Lower lobe of right lung (tissue), 2 donors: ENCODE measurements at places on chromosomes 4 and X. TPM values are rescaled to one million over a fixed set of nuclear protein-coding genes. Genes with fewer than 3 reads are reported as not detected.

GRCh38 chr4:1460967-1461868 is 55.0 kb upstream of the NKX1-1 start:
- H3K4me3 ChIP-seq, result no peak overlapping the region
- H3K4me1 ChIP-seq, result no peaks in the 10 kb centered on the region
- H3K27me3 ChIP-seq, result peaks cover 70% of the 10 kb centered on the region
- DNase-seq, result peak; percentile 36
- no peak overlapping the region for H3K27ac ChIP-seq
- no peaks in the 10 kb centered on the region for H3K36me3 ChIP-seq

The PCYT1B gene
- total RNA-seq, result 1.2 TPM

DNA sequence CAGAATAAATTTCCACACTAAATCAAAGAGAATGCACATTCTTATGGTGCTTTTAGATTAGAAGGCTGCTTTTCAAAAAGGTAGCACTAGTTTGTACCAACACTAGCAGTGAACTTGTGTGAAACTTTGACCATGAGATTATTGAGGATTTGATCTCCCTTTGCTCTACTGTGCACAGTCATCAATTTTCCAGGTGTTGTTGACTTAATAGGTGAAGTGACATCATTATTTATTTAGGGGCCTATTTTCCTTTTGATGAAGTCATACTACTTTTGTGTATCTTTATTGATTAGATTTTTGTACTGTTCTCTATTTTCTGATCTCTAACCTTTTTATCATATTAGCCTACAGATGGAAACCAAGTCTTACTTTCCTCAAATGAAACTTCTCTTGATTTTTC is 507.9 kb upstream of the LCORL start:
- no peak for DNase-seq
- no peak overlapping the region for H3K4me3 ChIP-seq
- H3K27me3 ChIP-seq, result no peaks in the 10 kb centered on the region
- H3K36me3 ChIP-seq, result no peaks in the 10 kb centered on the region

DNA sequence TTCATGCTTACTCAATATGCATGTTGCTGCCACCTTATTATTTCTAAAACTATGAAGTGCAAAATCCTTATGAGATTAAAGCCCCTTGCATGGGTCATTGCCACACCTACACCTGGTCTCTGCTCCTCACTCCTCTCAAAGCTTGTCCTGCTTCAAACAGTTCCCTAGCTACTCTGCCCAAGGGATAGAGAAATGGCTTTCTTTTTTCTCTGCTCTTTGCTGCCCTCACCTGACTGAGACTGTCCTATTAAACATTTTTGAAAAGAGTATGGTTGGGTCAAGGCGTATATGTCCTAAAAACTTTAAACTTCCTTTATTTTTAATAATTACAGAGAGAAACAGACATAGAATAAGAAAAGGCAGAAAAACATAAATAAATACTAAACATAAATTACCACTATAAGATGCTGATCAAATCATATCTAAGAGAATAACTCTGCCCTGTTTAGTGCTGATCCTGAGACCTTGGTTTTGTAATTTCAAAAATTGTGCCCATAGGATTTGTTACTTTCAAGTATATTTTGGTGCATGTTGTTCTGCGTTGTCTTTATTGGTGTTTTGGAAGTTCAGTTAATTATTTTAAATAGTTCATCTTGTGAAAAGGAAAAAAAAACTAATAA is 704.9 kb upstream of the PABPC4L start:
- no peaks in the 10 kb centered on the region for H3K27me3 ChIP-seq
- no peak for DNase-seq
- H3K27ac ChIP-seq, result no peak overlapping the region
- no peaks in the 10 kb centered on the region for H3K36me3 ChIP-seq
- H3K4me1 ChIP-seq, result no peaks in the 10 kb centered on the region

DNA sequence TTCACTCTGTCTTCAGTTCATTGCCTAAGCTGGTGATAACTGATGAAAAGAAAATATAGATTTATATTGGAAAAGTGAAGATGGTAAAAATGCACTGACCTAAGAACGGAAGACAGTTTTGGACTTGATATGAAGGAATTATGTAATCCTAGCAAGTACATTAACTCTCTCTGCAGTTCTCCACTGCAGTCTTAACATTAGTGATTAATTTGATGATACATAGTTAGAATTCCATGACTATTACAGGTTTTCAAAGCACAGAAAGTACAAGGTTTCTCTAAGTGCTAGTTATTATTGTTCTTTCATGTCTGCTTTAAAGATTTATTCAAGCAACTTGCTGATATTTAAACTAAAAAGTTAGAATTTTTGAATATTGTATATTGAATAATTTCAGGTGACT is 1591.7 kb upstream of the ADGRL3 start:
- DNase-seq, result no peak
- H3K4me3 ChIP-seq, result no peak overlapping the region
- no peaks in the 10 kb centered on the region for H3K4me1 ChIP-seq
- no peaks in the 10 kb centered on the region for H3K27me3 ChIP-seq
- no peaks in the 10 kb centered on the region for H3K36me3 ChIP-seq

The PNMA6E gene
- total RNA-seq, result not detected

- H3K4me3 ChIP-seq, result no peak overlapping the region
- no peak for DNase-seq
- no peak overlapping the region for H3K27ac ChIP-seq
- H3K4me1 ChIP-seq, result no peaks in the 10 kb centered on the region
Observed at GRCh38 chrX:15906041-15906943, 51.7 kb upstream of the AP1S2 start.

DNA sequence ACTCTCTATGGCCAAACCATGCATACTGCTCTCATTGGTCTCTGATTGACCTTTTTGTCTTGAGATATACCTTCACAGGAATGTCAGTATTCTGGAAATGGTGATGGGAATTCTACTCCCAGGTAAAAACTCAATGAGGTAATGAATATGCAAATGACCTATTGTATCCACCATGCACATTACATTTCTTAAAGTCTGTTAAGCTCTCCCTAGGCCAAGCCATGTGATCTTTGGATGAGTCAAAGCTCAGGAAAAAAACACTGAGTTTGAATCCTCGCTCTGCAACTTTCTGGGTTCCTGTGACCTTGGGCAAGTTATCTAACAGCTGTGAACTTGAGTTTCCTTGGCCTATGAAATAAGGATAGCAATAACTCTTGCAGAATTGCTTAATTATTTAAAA is 175.4 kb downstream of the PPP1R2C start:
- DNase-seq, result no peak
- no peak overlapping the region for H3K27ac ChIP-seq
- no peaks in the 10 kb centered on the region for H3K36me3 ChIP-seq

The PLXNB3 gene
- 4.6 TPM for total RNA-seq

The UGT2B11 gene
- total RNA-seq, result not detected

The INPP4B gene
- 12.1 TPM for total RNA-seq

The PDGFC gene
- 30.6 TPM for total RNA-seq

The DIPK2B gene
- 14.4 TPM for total RNA-seq

DNA sequence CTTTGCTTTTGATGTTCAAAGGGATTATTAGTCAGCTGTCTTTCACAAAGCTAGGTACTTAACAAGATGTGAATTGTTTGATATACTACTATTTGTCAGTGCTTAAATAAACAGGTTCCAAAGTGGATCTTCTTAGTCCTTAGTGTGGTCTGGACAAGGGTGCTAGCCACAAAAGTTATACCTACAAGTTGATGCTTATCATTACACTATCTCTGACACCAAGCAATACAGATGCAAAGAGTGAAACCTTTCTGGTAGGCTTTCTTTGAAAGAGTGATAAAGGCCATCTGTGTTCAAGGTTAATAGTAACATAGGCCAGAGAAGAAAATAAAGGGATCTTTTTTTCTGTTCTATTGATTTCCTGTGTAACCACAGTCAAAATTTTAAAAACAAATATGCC is 12.2 kb upstream of the RBPJ start:
- DNase-seq, result no peak
- no peak overlapping the region for H3K27ac ChIP-seq
- no peaks in the 10 kb centered on the region for H3K4me1 ChIP-seq
- H3K27me3 ChIP-seq, result no peaks in the 10 kb centered on the region
- H3K4me3 ChIP-seq, result no peak overlapping the region
- no peaks in the 10 kb centered on the region for H3K36me3 ChIP-seq

The ZNF711 gene
- 1.2 TPM for total RNA-seq

DNA sequence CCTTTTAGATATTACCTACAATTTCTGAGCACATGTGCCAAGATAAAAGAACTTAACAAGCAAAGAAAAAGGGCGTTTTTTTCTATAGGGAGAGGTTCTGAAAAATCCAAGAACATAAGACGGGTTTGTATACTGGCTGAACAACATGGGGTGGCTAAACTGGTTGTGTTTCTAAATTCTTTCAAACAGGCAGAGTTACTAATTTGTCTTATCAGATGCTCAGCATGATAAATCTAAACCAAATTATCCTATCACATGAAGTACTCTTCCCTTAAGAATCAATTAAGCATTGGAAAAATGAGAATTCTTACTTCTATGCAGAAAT is 45.4 kb upstream of the PGM2 start:
- H3K27ac ChIP-seq, result no peak overlapping the region
- no peaks in the 10 kb centered on the region for H3K36me3 ChIP-seq
- H3K4me1 ChIP-seq, result no peaks in the 10 kb centered on the region
- no peak for DNase-seq

GRCh38 chr4:113763029-113763285 is 1.4 kb upstream of the CAMK2D start:
- H3K27ac ChIP-seq, result peak overlapping the region; percentile 96
- DNase-seq, result no peak
- H3K27me3 ChIP-seq, result no peaks in the 10 kb centered on the region
- peak overlapping the region; percentile 81 for H3K4me3 ChIP-seq

DNA sequence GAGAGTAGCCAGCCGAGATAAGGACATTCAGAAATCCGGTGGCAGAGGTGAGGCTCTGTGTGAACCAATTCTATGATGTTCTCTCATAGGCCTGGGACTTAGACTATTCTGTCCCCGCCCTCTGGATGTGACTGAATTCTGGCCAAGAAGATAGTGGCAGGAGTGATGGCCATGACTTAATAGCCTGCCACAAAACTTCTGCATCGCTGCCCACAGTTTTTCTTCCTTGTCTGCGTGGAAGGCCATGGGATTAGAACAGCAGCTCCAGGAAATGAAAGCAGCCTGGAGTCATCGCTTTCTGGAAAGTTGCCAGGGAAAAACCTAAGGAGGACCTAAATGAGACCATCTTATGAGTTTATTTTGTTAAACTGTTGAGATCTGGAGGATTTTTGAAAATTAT is 134.7 kb downstream of the F11 start:
- H3K4me1 ChIP-seq, result no peaks in the 10 kb centered on the region
- no peaks in the 10 kb centered on the region for H3K36me3 ChIP-seq
- no peak overlapping the region for H3K4me3 ChIP-seq
- H3K27ac ChIP-seq, result no peak overlapping the region
- DNase-seq, result no peak
- H3K27me3 ChIP-seq, result no peaks in the 10 kb centered on the region

DNA sequence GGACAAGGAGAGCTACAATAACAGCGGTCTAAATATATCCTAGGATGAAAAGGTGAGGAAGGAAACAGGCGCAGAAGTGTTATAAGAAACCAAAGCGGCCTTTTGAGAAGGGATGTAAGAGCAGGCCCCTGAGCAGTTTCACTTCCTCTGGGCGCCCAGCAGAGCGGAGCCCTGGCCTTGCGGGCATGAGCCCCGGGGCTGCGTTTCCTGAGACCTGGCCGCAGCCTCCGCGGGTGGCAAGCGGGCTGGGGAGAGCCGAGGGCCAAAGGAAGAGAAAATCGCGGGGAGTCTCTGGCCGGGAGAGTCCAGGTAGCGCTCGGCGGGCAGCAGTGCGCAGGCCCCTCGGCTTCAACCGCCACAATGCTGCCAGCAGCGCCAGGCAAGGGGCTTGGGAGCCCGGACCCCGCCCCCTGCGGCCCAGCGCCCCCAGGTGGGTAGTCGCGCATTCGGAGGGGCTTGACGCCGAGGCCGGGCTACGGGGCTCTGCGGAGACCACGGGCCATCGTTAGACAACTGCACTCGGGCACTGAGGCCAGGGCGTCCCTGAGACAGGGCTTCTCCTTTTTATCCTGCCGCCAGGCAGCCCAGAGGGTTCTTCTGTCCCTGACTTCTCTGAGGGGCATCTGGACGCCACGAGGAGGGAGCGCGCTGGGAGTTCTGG is at the start of gene BANK1:
BANK1 (plus strand) TSS at position 210 of the 661 bp plus-strand sequence; CDS start at position 361, 151 bp downstream.
- no peaks in the 10 kb centered on the region for H3K36me3 ChIP-seq
- peak within 1 kb of the TSS; percentile 83 for H3K27ac ChIP-seq
- H3K4me1 ChIP-seq, result peaks cover 6% of the 10 kb centered on the region
- H3K4me3 ChIP-seq, result peak within 1 kb of the TSS; percentile 59
- peak; percentile 71 for DNase-seq

- H3K27ac ChIP-seq, result no peak overlapping the region
- peaks cover 24% of the 10 kb centered on the region for H3K4me1 ChIP-seq
- H3K4me3 ChIP-seq, result no peak overlapping the region
- H3K27me3 ChIP-seq, result no peaks in the 10 kb centered on the region
- H3K36me3 ChIP-seq, result no peaks in the 10 kb centered on the region
Observed at GRCh38 chr4:145507636-145508035, 26.0 kb downstream of the SMAD1 start.
